ENCODE measurements at places on chromosomes 1 and 21.

- DNase-seq: no peak
These were observed 3.1 kb upstream of the MOB3C start for GRCh38 chr1:46619656-46620258.

GRCh38 chr1:78060857-78061563, 15.2 kb downstream of the GIPC2 start:
- no peak for DNase-seq

DNA sequence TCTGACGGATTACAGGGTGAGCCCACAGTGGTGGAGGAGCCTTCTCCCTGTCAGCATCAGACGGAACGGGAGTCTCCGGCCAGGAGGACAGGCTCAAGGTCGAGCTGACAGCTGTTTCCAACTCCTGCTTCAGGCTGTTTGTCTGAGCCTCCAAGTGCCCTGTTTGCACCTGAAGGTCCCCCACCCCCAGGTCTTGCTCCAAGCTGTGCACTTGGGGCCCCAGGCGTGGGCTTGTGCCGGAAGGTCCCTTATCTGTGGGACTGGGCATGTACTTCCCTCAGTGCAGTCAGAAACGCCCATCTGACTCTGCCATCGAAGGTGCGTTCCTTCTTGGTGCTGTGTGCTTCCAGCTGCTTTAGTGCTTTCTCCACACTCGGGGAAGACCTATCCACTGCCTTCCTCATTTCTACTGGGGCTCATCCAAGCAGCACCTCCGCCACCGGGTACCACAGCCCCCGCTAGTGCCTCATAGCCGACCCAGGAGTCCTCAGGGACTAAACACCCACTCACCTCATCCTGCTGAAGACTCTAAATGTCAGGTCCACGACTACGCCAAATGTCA, 29.5 kb upstream of the CR2 start:
- DNase-seq: no peak

GRCh38 chr21:36926989-36927718, 39.3 kb downstream of the HLCS start:
- DNase-seq: no peak

GRCh38 chr1:196593955-196594354, 14.3 kb downstream of the KCNT2 start:
- DNase-seq: no peak

- no peak for DNase-seq
These were observed 22.3 kb upstream of the AGO1 start for GRCh38 chr1:35860696-35861095.

GRCh38 chr1:151606384-151606783, 5.5 kb upstream of the SNX27 start:
- no peak for DNase-seq

DNA sequence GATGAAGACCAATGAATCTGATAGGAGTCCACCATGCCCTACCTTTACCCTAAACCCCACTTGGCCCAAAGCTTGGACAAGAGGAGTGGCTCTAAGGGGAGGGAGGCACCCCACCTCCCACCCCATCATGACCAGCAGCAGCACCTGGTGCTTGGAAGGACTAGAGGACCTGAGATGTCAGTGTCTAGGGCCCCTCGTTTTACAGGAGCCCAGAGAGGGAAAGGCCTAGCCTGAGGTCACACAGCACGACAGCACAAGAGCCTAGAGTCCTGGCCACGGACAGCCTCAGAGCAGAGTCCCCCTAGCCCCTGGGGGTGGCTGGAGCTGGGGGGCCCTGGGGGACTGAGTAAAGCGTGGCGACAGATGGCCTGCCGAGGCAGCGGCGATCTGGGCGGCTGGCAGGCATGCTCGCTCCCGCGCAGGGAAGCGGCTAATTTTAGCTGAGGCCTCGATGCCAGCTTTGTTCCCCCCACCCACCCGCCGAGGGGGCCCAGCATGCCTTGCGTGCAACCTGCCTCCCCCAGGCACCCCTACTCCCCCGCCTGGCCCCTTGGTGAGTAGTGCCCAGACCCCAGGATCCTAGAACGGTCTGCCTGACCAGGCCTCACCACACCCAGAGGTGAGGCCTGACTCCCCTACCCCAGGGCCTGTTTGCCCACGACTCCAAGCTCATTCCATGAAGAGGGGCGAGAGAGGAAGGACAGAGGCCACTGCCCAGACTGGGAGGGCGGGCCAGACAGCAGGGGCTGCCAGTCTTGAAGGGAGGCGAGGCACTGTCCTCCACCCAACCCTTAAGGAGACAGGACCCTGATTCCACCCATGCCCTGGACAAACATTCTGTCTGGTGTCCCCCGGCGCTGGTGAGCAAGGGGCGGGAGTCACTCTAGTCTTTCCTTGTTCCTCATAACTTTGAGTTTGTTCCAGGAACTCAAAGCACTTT, 39.0 kb downstream of the AHDC1 start:
- DNase-seq: no peak

- no peak for DNase-seq
These were observed 28.3 kb downstream of the SLC30A7 start for GRCh38 chr1:100924212-100924611.

- DNase-seq: no peak
These were observed 2.3 kb downstream of the POFUT2 start for GRCh38 chr21:45285266-45285931.

DNA sequence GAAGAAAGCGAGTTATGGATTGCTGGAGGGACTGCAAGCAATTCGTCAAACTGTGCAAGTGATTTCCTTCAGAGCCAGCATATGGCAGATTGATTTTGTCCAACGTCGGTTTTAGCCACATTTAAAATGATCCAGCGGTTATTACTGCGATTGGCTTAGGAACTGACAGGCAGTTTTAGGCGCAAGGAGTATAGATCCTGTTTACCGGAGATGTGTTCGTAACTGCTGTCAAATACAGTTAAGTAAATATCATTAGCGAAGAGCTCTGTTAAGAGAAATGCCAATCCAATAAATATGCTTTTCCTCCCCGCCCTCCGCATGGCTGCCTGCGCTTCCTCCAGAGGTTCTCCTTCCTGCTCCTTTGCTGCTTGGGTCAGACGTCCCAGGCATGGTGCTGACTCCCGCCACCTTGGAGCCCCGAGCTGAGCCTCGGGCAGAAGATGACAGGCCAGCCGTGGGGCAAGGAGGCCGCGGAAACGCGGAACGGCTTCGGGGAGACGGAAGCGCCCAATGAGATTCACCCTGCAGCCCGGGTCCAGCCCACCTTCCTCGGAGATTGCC, 9.4 kb upstream of the BARHL2 start:
- no peak for DNase-seq

GRCh38 chr1:50853325-50853724, 106.7 kb downstream of the FAF1 start:
- no peak for DNase-seq

DNA sequence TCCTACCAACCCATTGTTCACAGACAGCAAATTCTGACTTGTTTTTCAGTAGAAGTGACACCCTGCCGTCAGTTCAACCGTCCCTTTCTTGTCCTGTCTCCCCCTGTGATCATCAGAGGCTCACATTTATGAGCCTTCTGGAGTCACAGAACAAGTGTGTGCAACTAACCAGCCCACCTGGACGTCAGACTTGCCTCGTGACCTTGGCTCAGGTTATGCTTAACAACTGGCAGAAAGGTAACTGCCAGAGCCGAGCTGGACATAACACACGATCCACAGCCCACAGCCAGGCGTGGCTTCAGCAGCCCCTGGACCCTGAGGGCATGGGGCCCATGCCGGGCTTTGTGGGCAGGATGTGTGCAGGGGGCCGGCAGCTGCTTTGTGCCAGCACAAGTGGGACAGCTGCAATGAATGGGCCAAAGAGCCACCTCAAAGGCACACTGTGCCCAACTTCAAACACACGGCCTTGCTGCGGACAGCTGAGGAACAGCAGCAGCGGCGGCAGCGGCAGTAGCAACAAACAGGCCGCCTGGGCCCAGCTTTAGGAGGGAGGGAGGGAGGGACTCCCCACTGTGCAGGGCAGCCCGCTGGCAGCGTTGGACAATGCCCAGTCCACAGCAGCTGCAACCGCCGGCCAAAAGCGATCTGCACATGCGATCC, 103.9 kb downstream of the ZBTB18 start:
- DNase-seq: no peak

- no peak for DNase-seq
These were observed 28.6 kb downstream of the ERO1B start for GRCh38 chr1:236253119-236253518.

DNA sequence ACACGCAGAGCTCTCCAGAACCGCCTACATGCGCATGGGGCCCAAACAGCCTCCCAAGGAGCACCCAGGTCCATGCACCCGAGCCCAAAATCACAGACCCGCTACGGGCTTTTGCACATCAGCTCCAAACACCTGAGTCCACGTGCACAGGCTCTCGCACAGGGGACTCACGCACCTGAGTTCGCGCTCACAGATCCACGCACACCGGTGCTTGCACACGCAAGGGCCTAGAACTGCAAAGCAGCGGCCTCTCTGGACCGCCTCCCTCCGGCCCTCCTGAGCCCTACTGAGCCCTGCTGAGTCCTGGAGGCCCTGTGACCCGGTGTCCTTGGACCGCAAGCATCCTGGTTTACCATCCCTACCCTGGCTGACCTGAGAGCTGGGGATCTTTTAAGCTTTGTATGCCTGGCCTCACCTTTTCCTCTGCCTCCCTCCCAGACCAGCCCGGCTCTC, 8.3 kb downstream of the OLIG2 start:
- no peak for DNase-seq

DNA sequence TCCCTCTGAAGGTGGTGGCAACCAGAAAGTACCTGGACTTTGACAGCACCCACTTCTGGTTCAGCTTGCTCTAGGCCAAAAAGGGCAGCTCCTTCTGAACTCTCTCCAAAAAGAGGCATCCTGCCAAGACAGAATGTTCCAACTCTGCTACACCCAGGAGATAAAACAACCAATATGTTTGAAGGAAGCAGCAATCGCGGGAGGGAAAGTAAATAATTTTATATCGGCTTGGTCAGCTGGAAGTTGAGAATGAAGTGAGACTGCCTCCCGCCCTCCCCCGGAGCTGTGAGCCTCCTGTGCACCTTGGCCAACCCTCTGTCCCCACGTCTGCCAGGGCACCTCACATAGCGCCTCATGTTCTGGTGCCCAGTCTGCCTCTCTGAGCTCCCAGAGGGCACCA, 130.3 kb upstream of the ATP1A1 start:
- DNase-seq: no peak

- no peak for DNase-seq
These were observed 38.5 kb downstream of the MACO1 start for GRCh38 chr1:25469177-25469576.

- DNase-seq: no peak
These were observed 32.6 kb downstream of the GIPC2 start for GRCh38 chr1:78078358-78078757.

GRCh38 chr1:3907031-3907534, 7.0 kb upstream of the C1orf174 start:
- DNase-seq: no peak

DNA sequence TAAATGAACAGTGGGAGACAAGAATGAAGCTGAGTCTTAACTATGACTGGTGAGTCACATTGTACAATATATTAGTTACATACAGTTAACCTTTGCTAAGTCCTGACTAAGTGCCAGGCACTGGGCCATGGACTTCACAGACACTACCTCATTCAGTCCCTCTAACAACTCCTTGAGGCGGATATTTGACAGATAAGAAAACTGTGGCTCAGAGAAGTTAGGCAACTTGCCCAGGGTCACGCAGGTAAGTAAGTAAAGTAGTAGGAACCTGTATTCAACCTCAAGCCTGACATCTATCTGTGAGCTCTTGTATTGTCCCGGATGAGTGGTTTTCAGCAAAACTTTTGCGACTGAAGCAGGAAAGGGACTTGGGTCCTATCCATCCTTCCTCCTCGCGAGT, 62.1 kb downstream of the GNG12 start:
- no peak for DNase-seq

GRCh38 chr1:200740571-200741208, 2.0 kb downstream of the CAMSAP2 start:
- no peak for DNase-seq
